ENCODE measurements at places on chromosomes 5 and 9.

- no peak overlapping the region for H3K4me3 ChIP-seq
- peaks cover 9% of the 10 kb centered on the region for H3K4me1 ChIP-seq
- no peak overlapping the region for H3K27ac ChIP-seq
- no peaks in the 10 kb centered on the region for H3K27me3 ChIP-seq
Measured at GRCh38 chr5:173910215-173910614, 22.1 kb downstream of the CPEB4 start.

DNA sequence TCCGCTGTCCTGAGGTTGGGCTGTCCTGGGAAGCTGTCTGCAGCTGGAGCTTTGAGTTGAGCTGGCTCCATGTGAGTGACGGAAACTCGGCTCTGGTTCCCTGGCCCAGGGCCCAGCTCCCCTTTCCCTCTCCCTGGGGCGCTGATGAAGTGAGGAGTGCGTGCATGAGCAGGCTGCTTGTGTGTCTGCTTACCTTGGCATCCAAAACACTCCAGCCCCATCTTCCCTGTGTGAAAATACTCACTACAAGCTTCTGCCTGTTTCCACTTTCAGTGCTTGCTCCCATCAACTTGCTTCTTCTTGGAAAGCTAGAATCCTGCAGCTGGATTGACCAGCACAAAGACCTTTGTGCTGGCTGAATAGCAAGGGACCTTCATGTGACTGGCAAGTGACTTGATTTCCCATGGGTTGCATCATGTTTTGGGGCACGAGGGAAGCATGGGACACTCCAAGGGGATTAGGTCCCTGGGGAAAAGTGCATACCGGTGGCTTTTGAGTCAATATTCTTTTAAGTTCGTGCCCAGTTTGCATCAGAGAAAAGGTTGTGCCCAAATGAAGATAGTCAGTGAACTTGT is 198.1 kb downstream of the GADD45G start:
- H3K27ac ChIP-seq: no peak overlapping the region
- H3K4me3 ChIP-seq: no peak overlapping the region
- no peaks in the 10 kb centered on the region for H3K36me3 ChIP-seq
- DNase-seq: peak; percentile 63
- no peaks in the 10 kb centered on the region for H3K4me1 ChIP-seq

DNA sequence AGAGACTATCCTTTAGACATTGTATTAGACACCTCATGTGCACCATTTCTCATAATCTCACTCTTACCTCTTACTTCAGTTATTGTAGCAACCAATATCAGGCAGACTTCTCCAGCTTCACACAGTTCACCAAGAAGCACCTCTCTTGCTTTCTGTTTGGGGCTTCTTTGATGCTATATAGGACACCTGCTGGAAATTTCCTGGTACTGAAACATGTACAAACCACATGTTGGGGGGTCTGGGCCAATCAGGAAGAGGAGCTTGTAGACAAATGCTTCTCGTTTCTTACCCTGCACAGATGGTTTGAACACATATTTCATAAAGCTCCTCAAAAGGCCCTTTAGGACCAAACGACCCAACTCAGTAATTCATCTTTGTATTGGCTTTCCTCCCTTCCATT is 212.1 kb downstream of the IZUMO3 start:
- no peak overlapping the region for H3K27ac ChIP-seq
- H3K27me3 ChIP-seq: no peaks in the 10 kb centered on the region
- no peaks in the 10 kb centered on the region for H3K36me3 ChIP-seq
- no peak for DNase-seq

- no peaks in the 10 kb centered on the region for H3K36me3 ChIP-seq
- no peaks in the 10 kb centered on the region for H3K4me1 ChIP-seq
- no peak for DNase-seq
- H3K27me3 ChIP-seq: no peaks in the 10 kb centered on the region
- H3K27ac ChIP-seq: no peak overlapping the region
- H3K4me3 ChIP-seq: no peak overlapping the region
Measured at GRCh38 chr5:463301-463700, 20.3 kb downstream of the EXOC3 start.

DNA sequence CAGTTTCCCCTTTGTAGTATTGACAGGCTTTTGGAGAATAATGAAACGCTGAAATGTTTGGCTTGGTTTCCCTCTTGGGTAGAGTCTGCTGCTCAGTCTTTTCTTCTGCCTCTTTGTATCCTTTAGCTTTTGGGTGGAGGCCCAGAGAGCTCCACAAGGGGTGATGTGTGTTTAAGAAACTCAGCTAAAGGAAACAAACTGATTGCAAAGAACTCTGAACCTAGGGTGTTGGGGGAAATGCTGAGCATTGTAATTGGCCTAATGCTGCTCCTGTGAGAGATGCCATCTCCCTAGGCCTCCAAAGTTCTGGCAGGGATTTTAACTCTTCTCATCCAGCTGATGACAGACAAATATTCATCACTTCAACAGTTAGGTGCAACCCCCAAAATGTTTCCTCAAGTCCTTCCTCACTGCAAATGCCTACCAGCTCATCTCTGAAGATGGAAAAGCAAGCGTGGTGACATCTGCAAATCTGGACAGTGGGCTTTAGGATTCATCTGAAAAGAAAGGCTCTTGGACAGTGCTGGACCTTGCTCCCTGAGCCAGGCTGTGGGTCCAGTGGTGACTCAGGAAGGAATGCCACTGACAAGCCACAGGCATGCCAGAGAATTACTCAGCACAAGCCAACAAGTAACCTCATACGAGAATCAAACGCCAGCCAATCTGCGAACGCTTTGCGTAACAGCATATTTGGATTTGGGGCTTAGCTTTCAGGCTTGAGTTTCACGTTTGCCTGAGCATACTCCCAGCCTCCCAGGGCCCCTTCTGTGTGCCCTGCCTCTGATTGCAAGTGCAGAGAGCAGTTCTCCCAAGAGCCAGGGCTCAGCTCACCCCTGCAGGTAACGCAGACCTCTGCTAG is 30.5 kb upstream of the ZSWIM6 start:
- no peaks in the 10 kb centered on the region for H3K4me1 ChIP-seq
- no peak overlapping the region for H3K4me3 ChIP-seq
- peak overlapping the region; percentile 60 for H3K27ac ChIP-seq
- H3K36me3 ChIP-seq: no peaks in the 10 kb centered on the region
- H3K27me3 ChIP-seq: no peaks in the 10 kb centered on the region
- DNase-seq: peak; percentile 61

DNA sequence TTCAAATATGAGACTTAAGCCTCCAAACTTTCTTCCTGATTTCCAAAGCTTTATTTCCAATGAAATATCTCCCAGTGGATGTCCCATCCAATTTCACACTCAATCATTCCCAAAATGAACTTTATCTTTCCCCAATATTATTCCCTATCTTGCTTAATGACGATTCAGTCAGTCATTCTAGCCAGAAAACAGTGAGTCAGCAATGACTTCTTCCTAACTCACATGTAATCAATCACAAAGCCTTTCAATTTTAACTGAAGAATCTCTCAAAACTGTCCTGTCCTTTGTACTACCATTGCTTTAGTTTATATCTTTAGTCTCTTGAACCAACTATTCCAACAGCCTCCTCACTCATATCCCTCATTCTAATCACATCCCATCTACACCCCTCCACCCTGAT is 34.9 kb downstream of the NSA2 start:
- no peaks in the 10 kb centered on the region for H3K27me3 ChIP-seq
- H3K36me3 ChIP-seq: no peaks in the 10 kb centered on the region
- no peak overlapping the region for H3K27ac ChIP-seq

DNA sequence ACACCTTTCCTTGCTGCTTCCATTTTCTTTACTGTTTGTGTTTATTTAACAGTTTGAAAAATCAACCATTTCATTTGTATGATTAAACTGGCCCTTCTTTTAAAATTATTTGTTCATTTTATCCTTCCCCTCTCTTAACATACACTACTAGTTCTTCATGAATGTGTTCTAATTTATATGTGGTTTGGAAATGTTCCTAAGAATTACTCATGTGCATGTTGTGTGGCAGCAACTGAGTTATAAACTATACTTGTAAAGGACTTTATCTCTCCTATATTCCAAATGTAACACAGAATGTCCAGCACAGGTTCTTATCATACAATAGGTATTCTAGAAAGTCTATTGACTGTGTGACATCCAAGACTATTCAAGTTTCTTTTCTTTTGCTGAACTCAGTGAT is 358.2 kb upstream of the MEF2C start:
- no peak overlapping the region for H3K4me3 ChIP-seq
- H3K4me1 ChIP-seq: no peaks in the 10 kb centered on the region
- DNase-seq: no peak
- H3K27ac ChIP-seq: no peak overlapping the region
- no peaks in the 10 kb centered on the region for H3K36me3 ChIP-seq

GRCh38 chr5:90055831-90056328 is 353.7 kb downstream of the CETN3 start:
- no peak overlapping the region for H3K27ac ChIP-seq
- H3K36me3 ChIP-seq: no peaks in the 10 kb centered on the region
- H3K4me1 ChIP-seq: no peaks in the 10 kb centered on the region
- no peak overlapping the region for H3K4me3 ChIP-seq
- H3K27me3 ChIP-seq: no peaks in the 10 kb centered on the region

- H3K4me3 ChIP-seq: no peak overlapping the region
- no peaks in the 10 kb centered on the region for H3K27me3 ChIP-seq
- no peak overlapping the region for H3K27ac ChIP-seq
- no peaks in the 10 kb centered on the region for H3K36me3 ChIP-seq
- no peak for DNase-seq
Measured at GRCh38 chr5:142499591-142500226, 174.9 kb upstream of the SPRY4 start.

GRCh38 chr9:107541523-107541922 is 52.0 kb upstream of the KLF4 start:
- no peaks in the 10 kb centered on the region for H3K36me3 ChIP-seq
- DNase-seq: no peak
- no peaks in the 10 kb centered on the region for H3K27me3 ChIP-seq
- H3K4me1 ChIP-seq: no peaks in the 10 kb centered on the region
- no peak overlapping the region for H3K4me3 ChIP-seq

DNA sequence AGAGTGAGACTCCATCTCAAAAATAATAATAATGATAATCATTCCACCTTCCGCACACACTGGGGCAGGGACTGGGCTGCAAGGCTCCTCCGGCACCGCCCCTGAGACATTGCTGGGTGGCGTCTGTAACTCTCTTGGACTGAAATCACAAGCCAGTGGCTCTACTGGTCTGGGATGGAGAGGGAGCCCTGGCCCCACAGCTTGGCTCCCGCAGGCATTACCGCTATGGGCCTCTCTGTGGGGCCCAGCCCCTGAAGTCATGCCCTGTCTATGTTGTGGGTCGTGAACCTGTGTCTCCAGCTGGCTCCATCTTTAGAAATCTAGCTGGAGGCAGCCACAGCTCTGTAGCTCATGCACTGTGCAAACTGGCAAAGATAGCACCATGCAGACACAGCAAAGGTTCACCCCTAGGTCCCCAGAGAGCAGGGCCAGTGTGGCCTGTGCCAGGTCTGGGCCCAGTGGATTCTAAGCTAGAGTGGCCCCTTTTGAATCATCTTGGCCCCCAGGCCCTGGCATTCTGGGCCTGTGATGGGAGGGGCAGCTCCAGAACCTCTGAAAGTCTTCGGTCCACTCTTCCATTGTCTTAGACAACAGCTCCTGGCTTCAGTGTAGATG is 36.1 kb upstream of the COL5A1 start:
- no peak overlapping the region for H3K27ac ChIP-seq
- no peaks in the 10 kb centered on the region for H3K4me1 ChIP-seq
- no peaks in the 10 kb centered on the region for H3K27me3 ChIP-seq
- no peak overlapping the region for H3K4me3 ChIP-seq
- no peak for DNase-seq

DNA sequence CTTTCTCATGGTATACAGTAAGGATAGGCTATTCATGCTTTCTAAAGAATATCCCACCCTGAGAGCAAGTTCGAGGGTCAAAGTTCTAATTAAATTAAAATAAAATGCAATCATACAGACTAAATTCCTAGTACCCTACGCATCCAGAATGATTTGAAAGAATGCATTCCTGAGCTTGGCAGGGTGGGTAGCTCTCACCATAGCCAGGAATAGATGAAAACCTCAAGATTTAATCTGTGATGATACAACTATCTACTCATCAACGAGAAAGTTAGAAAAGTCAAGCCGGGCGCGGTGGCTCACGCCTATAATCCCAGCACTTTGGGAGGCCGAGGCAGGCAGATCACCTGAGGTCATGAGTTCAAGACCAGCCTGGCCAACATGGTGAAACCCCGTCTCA is 32.3 kb downstream of the SERINC5 start:
- no peaks in the 10 kb centered on the region for H3K36me3 ChIP-seq
- no peak overlapping the region for H3K4me3 ChIP-seq
- no peak overlapping the region for H3K27ac ChIP-seq
- no peak for DNase-seq
- no peaks in the 10 kb centered on the region for H3K4me1 ChIP-seq

DNA sequence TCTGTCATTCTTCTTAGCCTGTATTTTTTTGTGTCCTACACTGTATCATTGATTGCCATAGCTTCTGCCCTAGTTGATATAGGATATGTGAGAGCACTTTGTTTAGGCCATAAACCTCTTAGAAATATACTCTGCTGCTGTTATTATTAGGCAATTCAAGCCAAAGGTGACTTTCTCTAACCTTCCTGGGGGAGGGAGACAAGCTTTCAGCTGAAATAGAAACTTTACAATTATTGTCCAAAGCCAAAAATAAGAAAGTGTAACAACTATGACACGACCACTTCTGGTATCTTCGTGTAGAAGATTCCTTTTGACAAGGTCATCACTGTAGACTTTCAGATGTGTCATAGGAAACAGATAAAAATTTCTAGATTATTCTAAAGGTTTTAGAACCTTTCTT is 12.2 kb upstream of the CSNK1A1 start:
- H3K4me1 ChIP-seq: peaks cover 3% of the 10 kb centered on the region
- no peaks in the 10 kb centered on the region for H3K36me3 ChIP-seq
- no peak overlapping the region for H3K4me3 ChIP-seq
- DNase-seq: no peak

- H3K36me3 ChIP-seq: no peaks in the 10 kb centered on the region
- DNase-seq: no peak
- no peaks in the 10 kb centered on the region for H3K4me1 ChIP-seq
- peak overlapping the region; percentile 27 for H3K27ac ChIP-seq
- H3K27me3 ChIP-seq: no peaks in the 10 kb centered on the region
Measured at GRCh38 chr9:27408001-27408400, 111.1 kb upstream of the EQTN start.

DNA sequence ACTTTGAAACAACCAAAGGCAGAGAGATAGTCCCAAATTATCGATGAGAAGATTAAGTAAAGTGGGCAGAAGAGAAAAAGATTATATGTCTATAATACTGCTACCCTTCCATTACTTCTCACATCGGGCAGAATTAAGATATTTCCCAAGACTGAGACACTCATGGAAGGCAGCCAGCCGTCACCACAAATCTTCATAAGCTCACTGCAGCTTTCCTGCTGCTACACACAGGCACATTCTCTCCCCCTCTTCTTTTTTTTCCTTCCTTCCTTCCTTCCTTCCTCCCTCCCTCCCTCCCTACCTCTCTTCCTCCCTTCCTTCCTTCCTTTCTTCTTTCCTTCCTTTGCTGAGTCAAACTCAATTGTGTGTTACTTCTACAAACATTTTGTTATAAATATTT is 58.7 kb upstream of the SPATA31C2 start:
- no peaks in the 10 kb centered on the region for H3K36me3 ChIP-seq
- H3K27me3 ChIP-seq: no peaks in the 10 kb centered on the region
- H3K4me3 ChIP-seq: no peak overlapping the region
- H3K27ac ChIP-seq: no peak overlapping the region
